Activated B cell treated with CpG ODN at 0.5 μM for 24 hours (primary cell): ENCODE measurements at places on chromosomes 2 and 18. TPM values are rescaled to one million over a fixed set of nuclear protein-coding genes. Genes with fewer than 3 reads are reported as not detected.

C2orf68 gene
- total RNA-seq = 49.7 and 61.5 TPM in 2 replicates

DNA sequence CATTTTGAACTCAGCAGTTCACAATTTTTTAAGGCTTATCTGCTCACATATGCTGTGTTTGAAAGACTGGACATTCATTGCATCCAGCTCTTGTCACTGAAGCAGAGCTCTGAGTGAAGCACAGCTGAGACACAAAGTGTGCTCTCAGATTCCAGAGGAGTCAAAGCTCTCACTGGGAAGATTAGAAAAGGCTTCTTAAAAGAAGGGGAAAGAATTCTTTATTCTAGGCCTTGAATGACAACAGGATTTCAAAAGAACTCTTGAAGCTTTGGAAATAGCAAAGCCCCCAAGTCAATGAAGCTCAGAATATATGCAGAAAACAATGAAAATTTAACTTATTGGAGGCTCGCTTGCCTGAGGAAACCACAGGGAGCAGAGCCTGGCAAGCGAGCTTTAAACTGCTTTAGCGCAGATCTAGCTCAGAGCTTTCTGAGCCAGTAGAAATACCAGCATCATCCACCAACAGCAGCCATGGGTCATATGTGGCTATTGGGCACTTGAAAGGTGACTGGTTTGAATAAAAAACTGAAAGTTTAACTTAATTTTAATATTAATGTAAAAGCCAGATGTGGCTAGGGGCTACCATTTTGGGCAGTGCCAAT is 369.7 kb downstream of the OSR1 start:
- no peaks in the 10 kb centered on the region for H3K4me1 ChIP-seq
- H3K27me3 ChIP-seq = no peaks in the 10 kb centered on the region
- H3K4me3 ChIP-seq = no peak overlapping the region
- H3K36me3 ChIP-seq = no peaks in the 10 kb centered on the region
- DNase-seq = no peak
- H3K27ac ChIP-seq = no peak overlapping the region

SPATA3 gene
- not detected in 2 replicates for total RNA-seq

DNA sequence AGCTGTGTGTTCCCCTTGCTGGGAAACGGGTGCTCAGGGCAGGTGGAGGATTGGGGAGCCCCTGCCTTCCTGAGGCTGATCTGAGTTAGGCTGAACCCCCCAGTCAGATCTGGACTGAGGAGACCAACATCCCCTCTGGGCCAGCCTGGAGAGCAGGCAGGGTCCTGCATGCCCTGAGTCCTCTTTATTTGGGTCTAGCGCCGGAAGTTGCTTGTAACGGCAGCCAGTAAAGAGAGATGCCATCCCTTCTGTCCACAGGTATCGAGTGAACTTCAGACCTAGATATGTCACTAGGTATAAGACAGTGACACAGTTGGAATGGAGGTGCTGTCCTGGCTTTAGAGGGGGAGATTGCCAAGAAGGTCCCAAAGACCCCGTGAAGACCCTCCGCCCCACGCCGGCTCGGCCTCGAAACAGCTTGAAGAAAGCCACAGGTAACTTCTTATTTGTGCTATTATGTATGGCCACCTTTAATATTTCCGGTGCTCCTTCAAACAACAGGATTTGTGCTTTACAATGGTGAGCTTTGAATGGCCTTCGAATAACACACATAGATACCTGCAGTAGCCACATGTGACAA is 38.0 kb downstream of the EMILIN2 start:
- no peak for DNase-seq
- H3K4me3 ChIP-seq = no peak overlapping the region
- H3K4me1 ChIP-seq = peaks cover 18% of the 10 kb centered on the region
- peaks cover 4% of the 10 kb centered on the region for H3K27me3 ChIP-seq
- peaks cover 31% of the 10 kb centered on the region for H3K36me3 ChIP-seq
- H3K27ac ChIP-seq = no peak overlapping the region

CPO gene
- total RNA-seq = not detected in 2 replicates

DNA sequence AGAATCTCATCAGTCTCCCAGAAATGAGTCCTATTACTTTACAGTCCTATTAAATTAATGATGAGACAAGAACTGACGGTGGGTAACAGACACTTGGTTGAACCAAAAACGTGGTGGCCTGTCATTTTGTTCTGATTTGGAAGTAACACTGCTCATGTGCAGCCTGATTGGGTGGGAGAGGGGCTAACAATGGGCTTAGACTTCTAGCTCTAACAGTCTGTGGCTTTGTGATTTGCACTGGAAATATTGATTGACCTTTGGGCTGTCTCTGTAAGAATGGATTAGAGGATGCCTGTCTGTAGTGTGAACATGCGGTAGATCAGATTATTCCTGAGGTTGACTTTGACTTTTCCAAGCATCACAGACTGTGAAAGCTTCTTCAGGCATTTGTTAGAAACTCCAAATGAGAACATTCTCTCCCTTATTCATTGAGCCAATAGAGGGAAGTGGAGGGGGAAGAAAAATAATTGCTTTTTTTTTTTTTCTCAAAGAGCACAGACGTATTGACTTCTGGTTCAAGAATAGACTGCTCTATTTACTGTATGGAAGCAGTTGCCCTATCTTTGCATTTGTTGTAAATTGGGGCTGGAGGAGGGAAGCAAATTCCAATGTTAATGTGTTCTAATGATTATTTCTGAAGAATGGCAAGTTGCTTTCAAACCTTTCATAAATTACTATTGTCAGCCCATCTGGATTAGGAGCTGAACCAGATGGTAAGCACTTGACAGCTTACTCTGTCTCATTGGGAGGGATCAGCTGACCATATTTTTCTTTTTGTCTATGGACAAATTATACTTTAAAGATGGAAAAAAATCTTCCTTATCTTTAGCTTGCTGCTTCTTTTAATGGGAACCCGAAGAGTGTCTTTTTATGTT is 85.8 kb upstream of the TTN start:
- peaks cover 6% of the 10 kb centered on the region for H3K36me3 ChIP-seq
- no peak overlapping the region for H3K4me3 ChIP-seq
- no peak overlapping the region for H3K27ac ChIP-seq
- no peaks in the 10 kb centered on the region for H3K27me3 ChIP-seq
- DNase-seq = no peak

VAMP5 gene
- total RNA-seq = 8.8 and 11.4 TPM in 2 replicates

UGT1A3 gene
- not detected in 2 replicates for total RNA-seq

CASP8 gene
- total RNA-seq = 74.2 and 84.4 TPM in 2 replicates

IL36G gene
- not detected in 2 replicates for total RNA-seq

ANO7 gene
- total RNA-seq = 1.2 and 1.5 TPM in 2 replicates

GRCh38 chr2:163414121-163414520 is 321.7 kb downstream of the FIGN start:
- peaks cover 1% of the 10 kb centered on the region for H3K36me3 ChIP-seq
- H3K4me3 ChIP-seq = no peak overlapping the region
- H3K27me3 ChIP-seq = no peaks in the 10 kb centered on the region
- H3K27ac ChIP-seq = no peak overlapping the region

DNA sequence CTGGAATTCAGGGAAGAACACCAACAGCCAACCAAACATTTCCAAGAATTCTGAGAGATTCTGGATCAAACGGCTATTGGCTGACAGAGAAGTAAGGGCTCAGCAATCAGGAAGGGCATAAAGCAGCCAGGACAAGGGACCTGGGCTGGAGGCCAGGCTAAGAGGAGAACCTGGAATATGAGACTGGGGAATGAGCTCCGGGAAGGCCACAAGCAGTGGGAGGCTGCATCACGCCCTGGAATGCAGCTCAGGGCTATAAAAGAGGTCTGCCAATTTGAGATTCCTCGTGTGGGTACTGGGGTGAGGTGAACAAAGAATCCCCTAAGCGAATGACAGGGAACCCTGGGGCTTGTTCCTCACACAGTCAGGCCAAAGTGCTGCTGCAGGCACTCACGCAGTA is 60.4 kb downstream of the ANO7 start:
- no peaks in the 10 kb centered on the region for H3K27me3 ChIP-seq
- H3K27ac ChIP-seq = no peak overlapping the region
- no peak for DNase-seq
- H3K4me3 ChIP-seq = no peak overlapping the region
- no peaks in the 10 kb centered on the region for H3K4me1 ChIP-seq

- no peak overlapping the region for H3K4me3 ChIP-seq
- H3K36me3 ChIP-seq = no peaks in the 10 kb centered on the region
- no peaks in the 10 kb centered on the region for H3K4me1 ChIP-seq
- no peak overlapping the region for H3K27ac ChIP-seq
- peaks cover 2% of the 10 kb centered on the region for H3K27me3 ChIP-seq
Measured at GRCh38 chr2:190740449-190740848, 91.6 kb downstream of the NAB1 start.

GRCh38 chr2:199461711-199462346 is 4.1 kb upstream of the SATB2 start:
- DNase-seq = no peak
- H3K27me3 ChIP-seq = peaks cover 50% of the 10 kb centered on the region
- no peak overlapping the region for H3K4me3 ChIP-seq
- H3K27ac ChIP-seq = no peak overlapping the region

- H3K27me3 ChIP-seq = no peaks in the 10 kb centered on the region
- no peaks in the 10 kb centered on the region for H3K36me3 ChIP-seq
- no peak for DNase-seq
- H3K4me1 ChIP-seq = peaks cover 29% of the 10 kb centered on the region
- H3K27ac ChIP-seq = no peak overlapping the region
- no peak overlapping the region for H3K4me3 ChIP-seq
Measured at GRCh38 chr2:127590386-127591190, 55.1 kb downstream of the MYO7B start.

GRCh38 chr2:128623776-128624761 is 305.4 kb upstream of the HS6ST1 start:
- no peak overlapping the region for H3K4me3 ChIP-seq
- DNase-seq = no peak
- H3K36me3 ChIP-seq = no peaks in the 10 kb centered on the region
- H3K27me3 ChIP-seq = no peaks in the 10 kb centered on the region
- no peak overlapping the region for H3K27ac ChIP-seq
- H3K4me1 ChIP-seq = no peaks in the 10 kb centered on the region

MAPK4 gene
- total RNA-seq = not detected in 2 replicates

DNA sequence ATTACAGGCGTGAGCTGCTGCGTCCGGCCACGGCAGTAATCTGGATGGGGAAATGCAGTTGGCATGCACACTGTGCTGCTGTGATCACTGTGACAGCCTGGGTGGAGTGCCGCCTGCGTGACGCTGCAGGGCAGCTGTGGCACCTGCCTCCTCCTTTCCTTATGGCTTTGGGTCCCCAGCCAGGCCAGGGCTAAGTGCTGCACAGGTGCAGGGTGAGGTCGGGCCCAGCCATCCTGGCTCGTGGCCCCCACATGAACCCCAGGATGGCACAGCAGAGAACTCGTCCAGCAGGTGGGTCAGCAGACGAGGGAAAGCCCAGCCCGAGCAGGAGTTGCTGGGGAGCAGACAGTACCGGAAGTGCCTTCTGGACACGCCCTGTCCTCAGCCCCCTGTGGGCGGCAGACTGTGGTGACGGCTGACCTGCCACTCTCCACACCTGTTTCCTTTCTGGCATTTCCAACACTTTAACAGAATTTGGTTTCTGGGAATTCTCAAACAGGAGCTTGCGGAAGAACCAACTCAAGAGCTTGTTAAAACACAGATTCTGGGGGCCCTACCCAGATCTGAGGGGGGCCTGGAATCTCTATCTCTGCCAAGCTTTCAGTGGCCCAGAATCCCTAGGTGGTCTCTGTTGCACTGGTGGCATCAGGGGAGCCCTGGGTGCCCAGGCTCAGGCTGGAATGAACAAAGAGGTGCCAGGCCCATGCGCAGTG is 16.9 kb downstream of the HS1BP3 start:
- no peak for DNase-seq
- H3K4me3 ChIP-seq = no peak overlapping the region
- peaks cover 8% of the 10 kb centered on the region for H3K4me1 ChIP-seq
- no peak overlapping the region for H3K27ac ChIP-seq

DNA sequence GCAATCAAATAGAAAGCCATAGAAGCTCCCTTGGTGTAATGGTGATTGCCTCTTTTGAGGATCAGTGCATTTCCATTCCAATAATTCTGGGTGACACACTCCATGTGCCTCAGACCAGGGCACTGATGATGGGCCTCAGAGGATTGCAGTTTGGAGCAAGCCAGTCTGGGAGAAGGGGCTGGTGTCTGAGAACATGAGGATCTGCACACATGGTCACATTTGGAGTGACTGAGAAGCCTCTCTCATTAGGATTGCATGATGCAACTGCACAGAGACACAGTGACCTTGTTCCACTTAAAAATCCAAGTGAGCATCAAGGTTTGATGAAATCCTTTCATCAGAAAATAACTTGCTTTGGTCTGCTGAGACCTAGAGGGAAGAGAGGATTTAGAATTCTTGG is 216.4 kb downstream of the ANKRD30B start:
- DNase-seq = no peak
- no peak overlapping the region for H3K4me3 ChIP-seq
- no peaks in the 10 kb centered on the region for H3K27me3 ChIP-seq
- H3K27ac ChIP-seq = no peak overlapping the region
- no peaks in the 10 kb centered on the region for H3K36me3 ChIP-seq
